ENCODE measurements at places on chromosomes 2 and 18.

GRCh38 chr2:66573821-66574233 lies 138.9 kb downstream of the MEIS1 start:
- no peak for DNase-seq

GRCh38 chr2:136783856-136784255 lies 18.5 kb downstream of the THSD7B start:
- DNase-seq = no peak

GRCh38 chr2:169845016-169845415 lies 17.8 kb downstream of the UBR3 start:
- no peak for DNase-seq

GRCh38 chr2:23637011-23637778 lies 252.2 kb downstream of the KLHL29 start:
- DNase-seq = no peak

- no peak for DNase-seq
These were observed 18.7 kb downstream of the ITPRID2 start for GRCh38 chr2:181910028-181910831.

DNA sequence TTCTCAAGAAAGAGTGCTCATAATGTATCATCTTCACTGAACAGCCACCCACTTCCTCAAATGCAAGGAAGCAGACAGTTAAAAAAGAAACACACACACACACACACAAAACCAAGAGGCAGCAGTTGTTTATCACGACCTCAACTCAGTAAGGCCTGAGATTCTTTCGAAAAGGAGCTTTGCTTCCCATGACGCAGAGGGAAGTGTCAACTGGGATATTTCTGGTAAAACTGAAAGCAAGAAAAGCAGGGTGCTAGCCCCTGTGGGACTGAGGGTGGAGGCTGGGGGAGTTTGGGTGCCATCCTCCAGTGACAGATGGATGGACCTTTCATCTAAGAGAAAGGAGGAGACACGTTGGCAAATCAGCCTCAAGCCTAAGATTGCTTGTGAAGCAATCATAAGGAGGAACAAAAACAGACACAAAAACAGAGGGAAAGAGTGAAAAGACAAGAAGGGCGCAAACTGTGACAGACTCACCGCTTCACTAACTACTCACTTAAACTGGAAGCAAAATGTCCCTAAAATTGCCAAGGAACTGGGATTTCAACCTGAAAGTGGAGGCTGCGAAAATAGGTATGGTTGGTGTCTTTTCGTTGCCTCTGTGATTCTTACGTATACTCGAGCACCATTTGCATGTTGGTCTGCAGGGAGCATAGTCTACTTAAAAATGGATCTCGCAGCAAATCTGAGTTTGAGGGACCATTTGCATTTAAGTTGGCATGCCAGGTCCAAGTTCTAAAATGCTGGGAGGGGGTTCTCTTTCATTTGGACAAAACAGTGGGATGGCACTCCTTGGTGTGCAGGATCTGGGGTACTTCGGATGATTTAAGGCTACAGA lies at the start of gene ARHGAP25:
TSS of gene ARHGAP25 (plus strand) at position 124 of the 838 bp plus-strand sequence. CDS start at position 513, 389 bp downstream.
- DNase-seq = no peak

DNA sequence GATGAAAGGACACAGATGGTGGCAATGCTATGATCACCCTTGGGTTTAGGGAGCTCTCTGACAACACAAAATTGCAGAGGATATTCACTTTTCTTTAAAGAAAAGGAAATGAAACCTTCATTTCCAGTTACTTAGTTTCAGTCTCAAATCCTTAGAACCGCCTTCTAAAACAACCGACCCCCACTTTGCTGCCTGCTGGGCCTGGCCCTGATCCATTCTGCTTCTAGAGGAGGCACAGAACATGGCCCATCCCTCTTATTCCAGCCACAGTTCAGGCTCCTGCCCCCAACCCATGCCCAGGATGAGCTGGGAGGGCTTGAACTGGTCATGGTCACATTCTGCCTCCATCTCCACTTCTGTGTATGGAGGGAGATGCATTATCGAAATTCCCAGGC lies 311.6 kb downstream of the EN1 start:
- no peak for DNase-seq

DNA sequence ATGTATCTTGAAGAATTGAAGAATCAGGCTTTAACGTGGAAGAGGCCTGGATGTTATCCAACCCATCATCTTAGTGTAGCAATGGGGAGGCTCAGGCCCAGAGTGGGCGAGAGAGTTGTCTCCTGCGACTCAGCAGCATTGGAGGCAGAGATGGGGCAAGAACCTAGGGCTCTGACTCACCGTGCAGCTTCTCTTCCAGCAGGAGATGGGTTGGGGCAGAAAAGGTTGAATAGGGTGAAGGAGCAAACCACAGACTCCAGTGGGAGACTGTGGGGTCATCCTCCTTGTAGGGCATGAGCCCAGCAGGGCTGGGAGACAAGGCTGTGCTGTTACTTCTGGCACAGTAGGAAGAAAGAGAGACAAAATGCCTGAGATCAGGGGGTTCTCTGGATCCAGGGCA lies 1.4 kb downstream of the IL36RN start:
- no peak for DNase-seq

GRCh38 chr2:138649571-138649970 lies 130.6 kb downstream of the NXPH2 start:
- DNase-seq = no peak

DNA sequence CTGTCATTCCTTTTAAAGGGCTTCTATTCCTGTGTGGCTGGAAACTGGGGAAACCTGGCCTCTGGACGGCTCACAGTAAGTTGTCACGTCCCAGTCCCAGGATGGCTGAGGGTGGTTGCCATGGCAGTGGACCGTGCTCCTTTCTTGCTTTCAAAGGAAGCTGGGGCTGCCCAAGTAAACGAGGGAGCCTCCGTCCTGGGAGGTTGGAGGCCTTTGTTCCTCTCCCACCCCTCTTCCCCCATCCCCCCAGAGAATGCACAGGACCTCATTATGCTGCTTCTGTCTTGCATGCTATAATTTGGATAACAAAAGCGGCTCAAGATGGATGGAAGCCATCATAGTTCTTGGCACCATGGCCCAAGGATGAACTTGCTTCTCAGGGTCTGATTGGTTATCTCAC lies 325.5 kb upstream of the HS6ST1 start:
- DNase-seq = no peak

DNA sequence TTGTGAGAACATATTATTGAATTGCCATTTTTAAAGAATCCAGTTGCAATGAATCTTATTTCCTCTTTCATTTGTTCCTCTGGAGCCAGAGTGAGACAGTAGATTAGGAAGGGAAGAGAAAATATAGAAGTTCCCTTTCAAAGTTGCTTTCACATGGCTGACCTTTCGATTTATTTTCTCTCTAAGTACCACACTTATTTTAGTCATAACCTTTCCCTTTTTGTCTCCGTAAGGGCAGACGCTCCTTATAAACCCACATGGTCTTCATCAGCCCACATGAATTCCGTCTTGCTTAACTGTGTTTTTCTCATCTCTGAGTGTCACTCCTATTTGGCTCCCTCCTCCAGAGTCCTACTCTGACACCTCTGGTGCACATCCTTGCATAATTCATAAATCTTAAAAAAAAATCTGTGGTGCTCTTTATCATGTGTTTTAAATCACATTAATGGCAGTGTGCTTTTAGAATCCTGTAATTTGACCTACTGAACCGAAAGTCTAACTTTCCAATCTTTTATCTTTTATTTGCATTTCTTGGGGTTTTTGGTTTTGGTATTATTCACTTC lies 38.5 kb upstream of the ZNF396 start:
- no peak for DNase-seq

GRCh38 chr2:9749546-9750223 lies 93.6 kb upstream of the TAF1B start:
- DNase-seq = no peak

GRCh38 chr2:112255875-112256274 lies 1.0 kb upstream of the ZC3H8 start:
- DNase-seq = no peak

- DNase-seq = no peak
These were observed 103.5 kb upstream of the ASB18 start for GRCh38 chr2:236367506-236368289.

GRCh38 chr2:159475793-159476192 lies 140.6 kb downstream of the BAZ2B start:
- no peak for DNase-seq

DNA sequence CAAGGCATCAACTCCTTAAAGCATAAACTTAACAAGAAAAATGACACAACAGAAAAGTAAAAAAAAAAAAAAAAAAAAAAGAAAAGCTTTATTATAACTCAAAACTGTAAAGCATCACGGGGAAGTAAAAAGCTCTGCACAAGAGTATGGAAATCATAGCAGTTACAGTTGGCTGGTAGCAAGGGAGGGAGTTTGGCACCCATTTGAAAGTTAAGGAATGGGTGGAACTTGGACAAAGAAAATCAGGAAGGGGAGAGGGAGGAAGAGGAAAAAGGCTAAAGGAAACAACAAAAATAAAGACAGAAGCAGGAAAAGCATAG lies 8.6 kb downstream of the KLF7 start:
- DNase-seq = no peak

DNA sequence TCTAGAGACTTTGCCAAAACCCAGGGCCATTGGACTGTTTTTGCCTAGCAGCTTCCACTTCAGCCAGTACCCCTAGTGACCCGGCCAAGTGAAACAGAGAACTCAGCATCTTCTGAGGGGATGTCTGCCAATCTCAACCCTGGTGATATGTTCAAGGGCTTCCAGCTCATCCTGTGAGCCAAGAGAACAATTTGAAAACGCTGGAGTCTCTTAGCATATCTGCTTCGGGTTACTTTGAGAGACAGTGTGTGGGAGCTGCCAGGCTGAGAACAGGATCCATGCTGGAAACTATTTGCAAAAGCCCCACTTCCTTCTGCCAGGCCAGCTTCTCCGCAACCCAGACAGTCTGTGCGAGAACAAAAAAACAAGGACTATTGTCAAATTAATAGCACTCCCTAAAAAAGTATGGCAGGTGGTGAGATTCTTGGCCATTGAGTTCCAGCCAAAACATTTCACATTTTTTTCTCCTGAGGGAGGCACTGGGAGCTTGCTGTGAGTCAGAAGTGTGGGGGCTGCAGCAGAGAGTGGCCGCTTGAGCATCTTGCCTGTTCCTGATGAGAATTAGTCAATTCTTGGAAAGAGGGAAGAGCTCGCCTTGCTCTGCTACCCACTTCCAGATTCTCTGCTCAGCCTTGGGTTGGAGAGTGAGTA lies 395.6 kb upstream of the TRIB2 start:
- no peak for DNase-seq

GRCh38 chr2:10161961-10162441 lies 39.5 kb downstream of the RRM2 start:
- DNase-seq = peak; percentile 60

DNA sequence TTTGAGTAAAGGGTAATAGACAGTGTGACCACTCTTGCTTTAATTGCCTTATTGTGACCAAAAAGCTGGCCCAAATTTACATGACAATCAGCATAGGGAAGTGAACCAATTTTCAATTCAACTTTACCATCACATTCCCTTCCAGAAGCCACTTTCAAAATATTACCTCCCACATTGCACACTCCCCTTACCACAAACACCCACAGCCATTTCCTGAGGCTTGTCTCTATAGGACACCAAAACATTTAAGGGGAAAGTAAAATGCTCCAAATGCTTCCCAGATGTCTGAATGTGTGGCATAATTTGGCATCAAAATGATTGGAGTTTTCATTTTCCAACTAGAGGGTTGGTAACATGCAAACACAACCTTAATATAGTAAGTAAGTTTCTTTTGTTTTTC lies 616.1 kb downstream of the SLC4A3 start:
- DNase-seq = no peak

GRCh38 chr18:48959921-48960920 lies 9.5 kb upstream of the SMAD7 start:
- DNase-seq = no peak

DNA sequence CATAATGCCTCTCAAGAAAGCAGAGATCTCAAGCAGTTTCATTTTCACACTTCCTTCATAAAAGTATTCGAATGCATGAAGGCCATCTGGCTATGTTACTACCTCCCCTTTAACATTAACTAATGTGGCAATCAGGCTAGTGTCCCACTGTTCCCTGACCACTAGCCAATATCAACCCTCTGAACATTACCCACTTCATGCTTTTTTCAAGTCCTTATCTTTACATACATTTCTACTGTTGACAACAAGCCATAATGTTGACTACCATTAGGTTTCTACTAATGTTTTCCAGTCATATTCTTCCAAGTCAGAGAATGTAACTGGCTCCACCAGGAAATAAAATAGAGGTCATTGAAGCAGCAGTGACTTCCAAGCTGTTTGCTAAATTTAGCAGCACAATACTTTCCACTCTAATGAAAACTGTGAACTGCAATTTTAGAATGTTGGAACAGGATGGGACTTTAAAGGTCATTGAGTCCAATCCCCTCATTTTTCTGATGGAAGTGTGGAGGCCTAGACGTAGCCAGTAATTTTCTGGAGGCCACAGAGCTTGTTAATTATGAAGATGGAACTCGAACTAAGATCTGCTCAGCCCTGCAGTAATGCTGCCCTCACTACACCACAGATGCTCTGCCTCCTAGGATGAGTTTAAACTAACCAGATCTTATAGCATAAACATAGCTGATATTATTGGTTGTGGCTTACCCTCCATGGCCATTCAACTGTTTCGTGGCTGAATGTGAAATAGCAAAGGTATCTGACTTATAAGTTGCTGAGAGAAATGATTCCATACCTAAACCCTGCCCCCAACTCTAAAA lies 630 bp upstream of the PPP1R1C start:
- no peak for DNase-seq

- DNase-seq = no peak
These were observed 8.9 kb downstream of the ADAM23 start for GRCh38 chr2:206452242-206452641.

DNA sequence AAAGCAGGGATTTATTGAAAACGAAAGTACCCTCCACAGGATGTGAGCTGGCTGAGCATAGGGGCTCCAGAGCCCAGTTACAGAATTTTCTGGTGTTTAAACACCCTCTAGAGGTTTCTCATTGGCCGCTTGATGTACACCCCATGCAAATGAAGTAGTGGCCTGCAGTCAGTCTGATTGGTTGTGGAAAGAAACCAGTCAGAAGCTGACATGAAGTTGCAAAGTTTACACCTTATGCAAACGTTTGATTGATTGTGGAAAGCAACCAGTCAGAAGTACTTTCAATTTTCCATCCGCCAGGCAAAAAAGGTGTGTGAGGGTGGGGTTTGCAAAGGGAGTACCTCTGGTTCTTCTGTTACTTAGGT lies 62.3 kb downstream of the VWA3B start:
- DNase-seq = no peak

- DNase-seq = no peak
These were observed 605 bp downstream of the C2orf68 start for GRCh38 chr2:85611217-85611704.

DNA sequence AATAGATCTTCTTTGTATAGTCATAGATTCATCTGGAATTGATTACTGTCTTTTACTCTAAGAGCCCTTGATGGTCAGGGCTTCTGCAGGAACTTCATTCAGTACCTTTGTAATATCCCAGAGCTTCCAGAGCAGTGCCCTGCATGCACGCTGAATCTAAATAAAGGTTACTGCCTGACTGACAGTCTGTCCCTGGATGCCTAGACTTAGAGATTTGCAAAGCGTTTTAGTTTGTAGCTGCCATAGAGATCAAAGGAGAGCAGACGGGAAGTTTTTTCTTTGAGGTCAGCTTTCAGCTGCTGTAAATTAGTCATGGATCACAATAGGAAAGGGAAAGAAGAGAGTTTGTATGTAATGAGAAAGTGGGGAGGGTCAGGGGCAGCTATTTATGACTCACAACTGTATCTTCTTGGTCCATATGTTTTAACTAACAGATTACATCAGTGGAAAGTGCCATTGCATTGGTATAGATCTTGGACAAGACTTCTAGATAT lies 45.2 kb upstream of the NYAP2 start:
- no peak for DNase-seq

All from DMS 273 treated with DMSO at 0.1 percent for 48 hours (cell line).